ENCODE measurements at places on chromosomes 16 and 17.

- DNase-seq: no peak
These were observed 4.6 kb upstream of the TMEM100 start for GRCh38 chr17:55727275-55727674.

- DNase-seq: no peak
These were observed 26.0 kb downstream of the NECAB2 start for GRCh38 chr16:83994087-83994486.

- no peak for DNase-seq
These were observed 74.8 kb upstream of the RPL38 start for GRCh38 chr17:74128456-74129211.

GRCh38 chr16:85995541-85996423, 96.8 kb downstream of the IRF8 start:
- no peak for DNase-seq

- DNase-seq: peak; percentile 11
These were observed 651 bp downstream of the SHMT1 start for GRCh38 chr17:18362698-18363100.

DNA sequence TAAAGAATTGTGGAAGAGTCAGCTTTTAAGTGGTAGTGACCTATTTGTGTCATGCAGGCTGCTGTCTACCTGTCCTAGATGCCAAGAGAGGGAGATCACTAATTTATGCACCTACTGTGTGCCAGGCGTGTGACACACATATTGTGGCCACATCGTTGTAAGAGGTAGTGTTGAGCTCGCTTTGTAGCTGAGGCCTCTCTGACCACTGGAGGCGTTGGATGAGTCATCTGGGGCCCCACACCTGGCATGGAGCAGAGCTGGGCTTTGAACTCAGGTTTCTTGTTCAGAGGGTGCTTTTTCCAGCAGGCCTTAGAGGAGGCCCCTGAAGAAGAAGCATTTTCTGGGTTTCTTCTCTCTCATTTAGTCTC, 52.3 kb upstream of the LGALS9 start:
- DNase-seq: no peak

All from endothelial cell (in vitro differentiated cells).